Urothelium cell line (cell line): ENCODE measurements at places on chromosomes 3 and 15.

GRCh38 chr3:27200721-27201489 is 168.3 kb downstream of the NEK10 start:
- no peak for DNase-seq

DNA sequence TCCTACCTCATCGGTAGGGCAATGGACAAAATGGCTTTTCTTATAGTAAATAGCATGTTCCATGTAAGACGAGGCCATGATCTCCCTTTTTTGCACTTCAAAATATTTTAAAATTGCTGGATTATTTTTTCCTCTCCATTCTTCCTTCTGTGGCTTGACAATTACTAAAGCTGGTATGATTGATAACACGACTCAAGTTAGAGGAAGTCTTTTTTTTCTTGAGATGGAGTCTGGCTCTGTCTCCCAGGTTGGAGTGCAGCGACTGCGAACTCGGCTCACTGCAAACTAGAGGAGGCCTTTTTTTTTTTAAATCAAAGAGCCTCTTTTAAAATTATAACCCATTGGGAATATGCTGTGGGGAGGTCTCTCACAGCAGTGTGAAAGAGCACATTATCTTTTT is 124.5 kb upstream of the TBL1XR1 start:
- no peak for DNase-seq

GRCh38 chr3:133943639-133944141 is 48.0 kb upstream of the RAB6B start:
- DNase-seq, result peak; percentile 79

DNA sequence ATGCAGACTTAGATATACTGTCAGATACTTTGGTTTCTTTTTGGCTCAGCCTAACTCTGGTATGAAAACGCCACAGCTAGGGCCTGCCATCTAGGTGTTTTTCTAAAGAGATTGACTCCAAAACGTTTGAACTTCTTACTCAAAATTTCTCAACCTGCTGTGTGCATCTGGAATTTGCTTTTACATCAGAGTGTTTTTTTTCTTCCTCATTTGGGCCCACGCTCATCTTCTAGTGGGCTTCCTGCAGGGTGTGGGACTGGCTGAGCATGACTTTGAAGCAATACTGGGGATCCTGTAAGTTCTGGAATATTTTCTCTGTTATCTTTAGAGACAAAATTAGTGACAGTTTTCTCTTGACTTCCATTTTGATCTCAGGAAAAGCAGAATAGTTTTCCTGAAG is 117.8 kb downstream of the NR1D2 start:
- DNase-seq, result no peak

- DNase-seq, result peak; percentile 1
Observed at GRCh38 chr15:66986951-66987350, 78.5 kb upstream of the SMAD3 start.

DNA sequence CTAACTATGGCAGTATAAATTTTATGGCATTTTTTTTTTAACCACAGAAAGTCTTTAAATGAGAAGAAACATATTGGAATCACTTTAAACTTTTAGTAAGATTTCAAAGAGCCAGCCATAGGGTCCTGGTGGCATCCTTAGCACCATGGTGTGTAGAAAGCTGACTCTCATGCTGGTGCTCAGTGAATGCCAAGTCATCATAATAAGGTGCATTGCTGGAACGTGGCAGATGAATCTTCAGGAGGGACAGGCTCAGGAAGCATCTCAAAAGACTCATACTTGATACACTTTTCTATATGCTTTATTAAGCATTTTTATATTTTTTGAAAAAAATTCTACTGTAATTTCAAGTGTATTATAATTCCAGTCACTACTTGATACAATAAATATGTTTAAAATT is 274.2 kb downstream of the ZIC4 start:
- DNase-seq, result no peak
